Activated T-helper 17 cell treated with anti-CD3 and anti-CD28 coated beads, Interleukin-2, amount 50 U/mL, for 72 hours (primary cell): ENCODE measurements at places on chromosomes 5 and 9. TPM values are rescaled to one million over a fixed set of nuclear protein-coding genes. Genes with fewer than 3 reads are reported as not detected.

GRCh38 chr5:122719991-122720746 lies 54.7 kb upstream of the SNX2 start:
- no peak for ATAC-seq
- no peaks in the 10 kb centered on the region for H3K36me3 ChIP-seq
- peaks cover 27% of the 10 kb centered on the region for H3K27me3 ChIP-seq
- H3K27ac ChIP-seq = no peak overlapping the region
- H3K4me1 ChIP-seq = no peaks in the 10 kb centered on the region

DNA sequence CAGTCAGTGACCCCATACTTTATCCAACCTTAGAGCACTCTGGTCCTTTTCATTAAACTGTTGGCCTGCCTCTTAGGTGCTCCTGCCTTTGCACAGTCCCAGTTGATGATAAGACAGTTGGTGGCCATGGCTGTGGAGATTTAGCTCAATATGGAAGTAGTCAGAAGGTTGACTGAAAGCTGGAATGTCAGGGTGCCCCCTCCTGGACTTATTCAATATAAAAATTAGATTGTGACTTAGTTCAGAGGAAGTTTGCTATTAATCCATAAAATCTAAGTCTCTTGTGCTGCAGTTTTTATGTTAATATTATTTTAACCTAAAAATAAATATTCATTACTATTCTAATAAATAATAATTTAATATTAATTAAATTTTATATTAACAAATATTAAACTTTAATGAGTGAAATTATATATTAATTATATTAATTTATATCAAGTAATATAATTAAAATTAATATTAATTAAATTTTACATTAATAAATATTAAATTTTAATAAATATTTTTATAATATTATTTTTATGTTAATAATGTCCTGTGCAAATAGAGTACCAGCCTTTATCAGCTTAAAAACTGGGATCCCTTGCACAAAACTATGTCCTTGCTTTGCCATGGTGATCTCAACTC lies 77.7 kb upstream of the ADAMTSL1 start:
- H3K4me1 ChIP-seq = no peaks in the 10 kb centered on the region
- H3K4me3 ChIP-seq = no peak overlapping the region
- H3K27me3 ChIP-seq = no peaks in the 10 kb centered on the region
- H3K36me3 ChIP-seq = no peaks in the 10 kb centered on the region
- no peak overlapping the region for H3K27ac ChIP-seq

DNA sequence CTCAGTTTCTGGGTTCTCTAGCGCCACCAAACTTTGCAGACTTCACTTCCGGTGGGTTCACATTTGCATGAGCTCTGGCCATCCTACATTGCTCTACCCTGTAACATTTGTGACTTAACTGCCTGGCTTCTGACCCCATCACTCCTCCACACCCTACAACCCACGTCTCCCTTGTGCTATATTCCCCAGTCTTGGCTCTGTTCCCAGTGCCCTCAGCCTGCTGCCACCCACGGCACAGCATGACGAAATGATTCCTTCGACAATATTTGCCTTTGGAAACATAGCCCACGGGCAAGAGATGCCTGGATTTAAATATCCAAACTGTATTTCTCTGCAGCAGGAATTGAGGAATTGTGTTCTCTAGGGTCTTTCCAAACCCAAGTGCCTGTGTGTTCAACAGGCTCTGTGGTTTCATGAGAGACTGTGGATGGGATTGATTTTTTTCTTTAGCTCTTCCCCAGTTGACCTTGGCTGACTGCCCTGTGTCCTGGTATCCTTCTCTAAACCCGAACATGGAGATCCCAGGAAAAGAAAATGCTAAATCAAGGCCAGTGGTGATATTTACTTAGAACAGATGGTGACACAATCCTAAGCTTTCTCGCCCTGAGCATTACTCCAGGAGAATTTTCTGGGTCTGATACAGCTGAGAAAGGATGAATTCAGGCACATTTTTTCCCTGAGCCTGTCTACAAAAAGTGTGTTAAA lies 44.4 kb upstream of the GRIA1 start:
- H3K4me3 ChIP-seq = no peak overlapping the region
- ATAC-seq = no peak
- no peaks in the 10 kb centered on the region for H3K36me3 ChIP-seq

DNA sequence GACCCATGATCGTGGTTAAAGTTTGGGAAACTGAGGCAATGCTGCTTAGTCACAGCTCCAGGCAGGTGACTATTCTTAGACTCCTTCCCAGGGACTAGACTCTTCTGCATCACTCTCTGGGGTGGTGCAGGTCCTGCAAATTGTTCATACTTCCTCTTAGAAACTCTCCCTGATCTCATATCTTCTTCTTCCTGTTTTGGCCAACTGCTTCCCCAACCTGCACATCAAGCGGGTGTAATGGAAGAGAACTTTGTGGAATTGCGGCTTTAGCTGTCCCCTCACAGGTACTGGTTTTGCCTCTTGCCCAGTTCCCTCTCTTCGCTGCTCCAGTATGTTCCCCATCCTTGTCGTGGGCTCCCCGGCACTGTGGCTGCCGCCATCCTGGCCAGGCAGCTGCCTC lies 111.5 kb upstream of the CTSL start:
- H3K27ac ChIP-seq = no peak overlapping the region

Gene CFAP157
- 0.13 TPM for total RNA-seq

Gene TLR4
- total RNA-seq = not detected

Gene PCDHGB1
- total RNA-seq = not detected

Gene KCNV2
- not detected for total RNA-seq
